Muscle of arm (tissue), 14 donors: ENCODE measurements at places on chromosomes 2 and 18. TPM values are rescaled to one million over a fixed set of nuclear protein-coding genes. Genes with fewer than 3 reads are reported as not detected.

PCARE gene
- 0.16 TPM for polyA plus RNA-seq

FRZB gene
- not detected for polyA plus RNA-seq

REG3A gene
- not detected for polyA plus RNA-seq

SEMA4C gene
- 37.1 TPM for polyA plus RNA-seq

CYP26B1 gene
- polyA plus RNA-seq, result 6.7 TPM
